Brain pericyte (primary cell): ENCODE measurements at places on chromosomes 16 and 17.

DNA sequence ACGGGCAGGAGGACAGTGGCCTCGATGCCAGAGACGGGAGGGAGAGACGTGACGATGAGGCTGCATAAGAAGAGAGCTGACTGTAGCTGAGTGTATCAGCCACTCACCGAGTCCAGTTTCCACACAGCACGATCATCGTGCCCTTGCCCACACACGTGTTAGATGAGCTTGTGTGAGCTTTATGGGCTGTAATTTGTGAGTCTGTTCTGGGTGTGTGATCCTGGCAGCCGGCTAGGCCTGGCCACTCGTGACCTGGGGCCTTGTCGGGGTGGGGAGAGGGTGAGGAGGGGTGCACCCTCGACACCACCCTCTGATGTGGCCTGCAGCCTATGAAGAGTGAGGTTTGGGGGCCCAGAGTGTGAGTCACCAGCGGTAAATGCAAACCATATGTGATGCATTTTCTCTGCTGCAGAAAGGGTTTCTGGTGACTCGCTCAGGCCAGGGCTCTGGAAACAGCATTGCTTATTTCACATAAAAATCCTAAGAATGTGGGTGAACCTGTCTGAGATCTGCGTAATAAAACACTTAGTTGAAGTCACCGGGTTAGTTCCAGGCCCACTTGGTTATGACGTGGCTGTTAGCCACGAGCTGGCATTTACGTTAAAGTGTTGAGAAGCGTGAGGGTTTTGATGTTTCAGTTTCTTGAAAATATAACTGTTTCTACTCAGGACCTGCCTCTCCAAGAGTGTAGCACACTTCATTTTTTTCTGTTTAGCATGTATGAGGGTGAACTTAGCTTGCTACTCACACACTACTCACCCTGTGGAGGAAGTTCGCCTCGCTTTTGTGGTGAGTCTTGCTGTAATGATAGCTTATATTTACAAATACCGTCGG lies 4.2 kb downstream of the METRNL start:
- peak; percentile 76 for DNase-seq

DNA sequence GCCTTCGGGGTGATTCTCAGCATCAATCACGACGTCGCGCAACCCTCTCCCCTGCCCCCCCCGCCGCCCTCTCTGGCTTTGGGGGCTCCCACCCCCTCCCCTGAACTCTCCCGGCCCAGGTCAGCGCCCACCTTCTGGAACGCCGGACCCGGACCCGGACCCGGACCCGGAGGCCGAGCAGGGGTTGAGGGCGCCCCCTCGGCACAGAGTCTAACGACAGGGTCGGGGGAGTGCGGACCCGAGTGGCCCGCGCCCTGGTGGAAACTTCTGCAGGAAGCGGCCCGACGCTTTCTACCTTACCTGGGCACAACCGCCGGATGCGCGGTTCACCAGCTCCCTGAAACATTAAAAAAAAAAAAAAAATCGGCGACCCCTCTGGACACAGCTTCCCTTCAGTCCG lies 16.2 kb downstream of the SALL1 start:
- no peak for DNase-seq

GRCh38 chr17:29156781-29157180 lies 23.4 kb downstream of the MYO18A start:
- no peak for DNase-seq

DNA sequence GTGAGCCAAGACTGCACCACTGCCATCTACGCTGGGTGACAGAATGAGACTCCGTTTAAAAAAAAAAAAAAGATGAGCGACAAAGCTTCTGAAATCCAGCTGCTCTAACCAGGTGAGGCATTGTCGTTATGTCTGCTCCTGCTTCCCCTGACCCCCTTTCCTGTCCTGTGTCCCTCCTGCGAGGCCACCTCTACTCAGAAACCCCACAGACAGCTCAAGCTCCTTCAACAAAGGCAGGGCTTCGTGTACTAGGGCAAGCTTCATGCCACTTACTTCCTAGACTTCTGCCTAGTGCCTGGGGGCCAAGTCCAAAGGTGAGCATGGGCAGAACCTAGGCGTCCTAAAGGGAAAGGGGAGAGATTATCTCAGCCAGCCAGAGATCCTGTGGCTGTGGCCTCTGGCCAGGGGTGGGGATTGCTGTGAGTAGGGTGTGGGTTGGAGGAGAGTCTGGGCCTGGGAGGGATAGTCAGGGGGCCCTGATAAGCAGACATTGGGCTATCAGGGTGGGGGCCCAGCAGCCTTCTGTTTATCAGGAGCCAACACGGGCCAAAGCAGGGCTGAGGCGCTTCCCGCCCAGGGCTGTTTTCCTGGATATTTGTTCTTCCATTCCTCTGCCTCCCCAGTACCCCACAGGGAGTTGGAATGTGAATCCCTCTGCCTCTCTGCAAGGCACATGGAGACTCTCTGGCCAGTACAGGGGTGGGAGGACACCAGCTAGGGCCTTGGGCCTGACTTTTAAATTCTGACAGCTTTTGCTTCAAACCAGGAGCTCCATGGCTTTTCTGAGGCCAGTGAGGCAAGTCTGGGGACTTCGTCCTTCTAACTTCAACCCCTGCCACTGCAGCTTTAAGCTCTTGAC lies 10.4 kb downstream of the ERAL1 start:
- DNase-seq = no peak

GRCh38 chr17:19718613-19719354 lies 2.4 kb upstream of the SLC47A2 start:
- no peak for DNase-seq

DNA sequence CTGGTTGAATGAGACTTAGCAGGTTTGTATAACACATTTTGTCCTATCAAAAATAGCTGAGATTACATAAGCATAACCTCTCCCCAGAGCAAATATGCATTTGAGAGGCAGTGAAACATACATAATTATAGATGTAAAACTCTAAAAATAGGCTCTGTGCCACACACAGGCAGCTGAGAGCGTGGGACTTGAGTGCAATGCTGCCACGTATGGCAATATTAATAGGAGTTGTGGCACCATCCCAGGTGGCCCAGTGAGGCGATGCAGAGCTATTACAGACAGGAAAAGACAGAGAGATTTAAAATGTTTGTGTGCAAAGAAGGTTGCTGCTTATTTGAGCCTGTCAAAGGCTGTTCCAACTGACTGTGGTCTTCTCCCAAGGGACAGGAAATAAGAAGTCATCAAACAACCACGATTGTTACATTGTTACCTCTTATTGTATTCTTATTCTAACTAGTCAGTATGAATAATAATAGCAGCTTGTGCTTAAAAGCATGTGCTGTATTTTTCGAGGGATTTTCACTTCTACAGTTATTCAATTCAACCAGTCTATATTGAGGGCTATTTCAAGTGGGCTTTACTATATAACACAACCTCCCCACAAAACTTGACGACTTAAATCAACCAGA lies 116.5 kb downstream of the SALL1 start:
- DNase-seq = no peak

- DNase-seq = no peak
Observed at GRCh38 chr17:21146362-21147015, 19.7 kb downstream of the DHRS7B start.

DNA sequence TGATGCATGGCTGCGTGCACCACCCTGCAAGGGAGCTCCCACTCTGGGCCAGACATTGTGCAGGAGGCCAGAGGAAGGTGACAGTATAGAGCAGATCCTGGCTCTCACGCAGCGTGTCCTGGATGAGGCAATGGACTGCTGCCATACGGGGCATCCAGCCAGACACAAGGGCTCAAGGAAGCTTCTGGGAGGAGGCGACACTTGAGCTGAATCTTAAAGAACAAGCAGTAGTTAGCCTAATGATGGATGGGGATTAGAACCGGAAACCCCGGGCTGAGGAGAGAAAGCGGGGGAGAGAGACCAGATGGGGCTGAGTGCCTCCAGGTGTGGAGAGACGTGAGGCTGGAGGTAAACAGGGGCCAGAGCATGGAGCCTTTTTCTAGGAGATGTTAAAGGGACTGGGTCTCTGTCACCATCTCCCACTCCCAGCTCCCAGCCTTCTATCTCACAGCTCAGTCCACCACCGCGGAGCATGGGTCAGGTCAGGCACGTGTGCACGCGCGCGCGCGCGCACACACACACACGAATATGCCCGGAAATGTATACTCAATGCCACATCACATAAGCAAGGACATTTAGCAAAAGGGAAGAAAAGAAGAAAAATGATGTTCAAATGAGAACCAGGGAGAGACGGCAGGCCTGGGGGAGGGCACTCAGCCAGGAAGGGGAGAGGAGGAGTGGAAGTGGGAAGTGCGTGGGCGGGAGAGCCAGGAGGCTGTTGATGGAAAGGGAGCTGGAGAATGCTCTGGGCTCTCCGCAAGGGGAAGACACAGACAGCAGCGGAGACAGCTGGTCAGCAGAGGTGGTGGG lies 46.3 kb downstream of the CCDC42 start:
- no peak for DNase-seq

DNA sequence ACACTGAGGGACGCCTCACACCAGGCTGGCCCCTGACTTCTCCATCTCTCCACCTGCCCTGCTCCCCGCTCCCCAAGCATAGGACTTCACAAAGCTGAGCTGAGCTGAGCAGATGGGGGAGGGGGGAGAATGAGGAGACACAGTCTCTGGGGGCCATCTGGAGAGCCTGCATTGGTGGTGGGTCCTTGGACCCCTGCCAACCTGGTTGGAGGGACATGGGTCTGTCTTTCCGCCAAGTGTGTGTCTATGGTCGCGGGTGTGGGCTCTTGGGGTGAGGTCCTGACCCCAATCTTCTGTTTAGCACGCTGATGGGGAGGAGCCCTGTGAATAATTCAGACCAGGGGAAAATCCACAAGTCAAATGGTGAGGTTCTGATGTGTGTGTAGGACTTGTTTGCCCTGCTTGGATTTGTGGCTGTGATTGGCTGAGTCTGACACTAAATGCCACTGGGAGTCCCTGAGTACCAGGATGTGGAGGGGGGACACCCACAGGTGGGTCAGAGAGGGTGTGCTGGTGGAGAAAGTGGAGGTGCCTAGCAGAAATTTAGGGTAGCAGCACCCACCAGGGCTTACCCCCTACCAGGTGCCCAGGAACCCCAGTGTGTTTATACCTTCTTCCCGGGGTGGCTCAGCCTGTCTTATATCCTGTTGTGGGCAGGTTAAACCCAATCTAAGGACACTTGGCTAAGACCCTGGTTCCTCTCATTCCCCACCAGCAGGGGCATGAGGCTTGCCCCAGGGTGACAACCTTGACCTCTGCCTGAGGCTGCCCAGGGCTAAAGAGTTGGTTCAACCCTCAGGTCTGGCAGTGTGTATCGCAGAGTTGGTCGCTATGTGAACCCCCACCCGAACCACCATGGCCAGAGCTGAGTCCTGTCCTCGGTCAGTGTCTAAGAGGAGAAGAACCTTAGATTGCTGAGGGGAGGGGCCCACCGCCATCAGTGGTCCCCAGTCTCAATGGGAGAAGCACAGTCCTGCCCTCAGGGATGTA lies 2.1 kb downstream of the FMNL1 start:
- DNase-seq = no peak

DNA sequence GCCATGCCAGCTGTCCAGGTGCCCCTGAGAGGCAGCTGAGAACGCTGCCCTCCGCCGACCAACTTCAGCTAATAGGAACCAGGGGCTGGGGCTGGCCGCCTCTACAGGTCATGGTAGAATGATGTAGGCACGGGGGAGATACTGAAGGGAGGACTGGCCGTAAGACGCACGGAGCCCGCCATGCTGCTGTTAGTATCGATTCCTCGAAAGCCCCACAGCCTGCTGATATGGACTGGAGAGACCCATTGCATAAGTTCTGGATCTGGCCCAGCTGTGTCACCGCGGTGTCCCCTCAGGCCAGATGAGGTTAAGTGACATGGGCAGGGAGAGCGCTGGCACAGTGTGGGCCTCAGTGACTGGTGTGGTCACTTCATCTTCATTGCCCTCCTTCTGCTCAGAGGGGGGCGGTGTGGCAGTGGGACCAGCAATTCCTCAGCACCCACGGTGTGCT lies 75.6 kb downstream of the AMFR start:
- no peak for DNase-seq

DNA sequence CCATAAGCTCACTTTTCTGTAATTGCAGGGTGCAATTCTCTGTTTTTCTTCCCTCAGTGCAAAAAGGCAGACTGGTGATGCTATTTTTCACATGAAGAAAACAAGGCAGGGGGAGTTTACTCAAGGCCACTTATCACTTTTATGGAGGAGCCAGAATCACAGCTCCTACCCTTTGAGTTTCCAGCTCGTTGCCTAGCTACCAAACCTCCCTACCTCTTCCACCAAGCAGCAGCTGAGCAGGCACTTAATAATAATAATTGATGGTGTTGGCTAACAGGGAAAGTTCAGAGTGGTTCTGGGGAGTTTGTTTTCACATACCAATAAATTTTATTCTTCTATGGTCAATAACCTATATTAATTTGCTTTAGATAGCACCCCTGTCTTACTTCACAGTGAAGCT lies 31.9 kb upstream of the MPHOSPH6 start:
- DNase-seq = no peak
